Common myeloid progenitor, CD34-positive (primary cell): ENCODE measurements at places on chromosomes 6 and 20.

DNA sequence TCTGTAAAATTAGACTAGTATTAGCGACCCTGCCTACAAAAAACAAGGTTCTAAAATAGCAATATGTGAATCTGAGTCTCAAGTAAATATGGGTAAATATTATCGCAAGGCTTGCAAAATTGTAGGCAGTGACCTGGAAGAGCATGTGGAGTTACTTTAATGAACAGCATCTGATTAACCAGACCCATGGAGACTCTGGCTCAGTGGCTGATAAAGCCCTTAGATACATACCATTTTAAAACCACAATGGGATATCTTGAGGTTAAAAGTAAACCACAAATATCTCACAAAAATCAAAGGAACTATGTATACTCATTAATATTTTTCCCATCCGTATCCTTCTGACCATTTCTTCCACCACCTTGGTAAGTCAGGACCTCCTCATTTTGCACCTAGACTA, 187.0 kb downstream of the MTFR2 start:
- no peak for DNase-seq

GRCh38 chr6:149960488-149960887, 3.3 kb upstream of the ULBP1 start:
- DNase-seq, result peak; percentile 39

- no peak for DNase-seq
Observed at GRCh38 chr6:146903451-146903850, 300.8 kb upstream of the STXBP5 start.

- no peak for DNase-seq
Observed at GRCh38 chr6:69987550-69987949, 121.2 kb downstream of the COL19A1 start.

DNA sequence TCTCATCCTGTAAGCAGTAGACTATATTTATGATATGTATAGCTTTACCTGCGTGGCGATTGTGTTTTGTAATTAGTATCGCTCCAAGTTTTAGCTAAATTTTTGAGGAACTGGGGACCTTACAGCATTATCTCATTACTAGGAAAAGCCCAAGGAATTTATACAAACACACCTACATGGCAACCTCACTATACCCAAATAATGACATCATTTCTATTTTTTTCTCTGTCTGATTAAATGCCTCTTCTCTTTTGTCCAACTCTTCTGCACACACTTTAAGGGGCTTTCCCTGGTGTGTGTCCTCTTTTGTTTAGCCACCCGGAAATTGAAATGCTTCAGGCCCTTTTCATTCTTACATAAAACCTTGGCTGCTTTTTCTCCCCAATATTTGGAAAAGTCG, 82.9 kb upstream of the EXOC2 start:
- no peak for DNase-seq

- DNase-seq, result no peak
Observed at GRCh38 chr6:119052292-119052889, 26.1 kb downstream of the FAM184A start.

- DNase-seq, result no peak
Observed at GRCh38 chr20:61520076-61520892, 268.2 kb downstream of the CDH4 start.

GRCh38 chr6:138261116-138261780, 43.0 kb upstream of the PBOV1 start:
- DNase-seq, result no peak

GRCh38 chr20:8221887-8222419, 89.9 kb downstream of the PLCB1 start:
- no peak for DNase-seq

GRCh38 chr20:4613184-4613583, 108.5 kb upstream of the PRND start:
- no peak for DNase-seq

GRCh38 chr6:166768761-166769160, 141.7 kb upstream of the RPS6KA2 start:
- no peak for DNase-seq

DNA sequence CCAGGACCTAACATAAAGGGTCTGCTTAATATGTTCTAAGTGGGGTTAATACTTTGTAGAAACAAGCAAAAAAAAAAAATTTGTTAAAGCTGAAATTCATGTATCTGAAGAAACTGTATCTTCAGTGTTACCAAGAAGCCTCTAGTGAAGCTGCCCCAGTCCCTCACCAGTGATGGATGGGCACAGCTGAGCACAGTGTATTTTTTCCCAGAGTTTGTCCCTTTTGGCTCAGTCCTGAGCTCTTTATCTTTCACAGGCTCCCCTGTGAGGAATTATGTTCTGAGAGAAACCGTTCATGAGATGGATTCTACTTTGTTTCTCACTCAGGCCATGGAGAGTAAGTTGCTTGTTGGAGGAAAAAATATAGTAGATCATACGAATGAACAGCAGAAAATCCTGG, 38.4 kb downstream of the KIF3B start:
- no peak for DNase-seq

DNA sequence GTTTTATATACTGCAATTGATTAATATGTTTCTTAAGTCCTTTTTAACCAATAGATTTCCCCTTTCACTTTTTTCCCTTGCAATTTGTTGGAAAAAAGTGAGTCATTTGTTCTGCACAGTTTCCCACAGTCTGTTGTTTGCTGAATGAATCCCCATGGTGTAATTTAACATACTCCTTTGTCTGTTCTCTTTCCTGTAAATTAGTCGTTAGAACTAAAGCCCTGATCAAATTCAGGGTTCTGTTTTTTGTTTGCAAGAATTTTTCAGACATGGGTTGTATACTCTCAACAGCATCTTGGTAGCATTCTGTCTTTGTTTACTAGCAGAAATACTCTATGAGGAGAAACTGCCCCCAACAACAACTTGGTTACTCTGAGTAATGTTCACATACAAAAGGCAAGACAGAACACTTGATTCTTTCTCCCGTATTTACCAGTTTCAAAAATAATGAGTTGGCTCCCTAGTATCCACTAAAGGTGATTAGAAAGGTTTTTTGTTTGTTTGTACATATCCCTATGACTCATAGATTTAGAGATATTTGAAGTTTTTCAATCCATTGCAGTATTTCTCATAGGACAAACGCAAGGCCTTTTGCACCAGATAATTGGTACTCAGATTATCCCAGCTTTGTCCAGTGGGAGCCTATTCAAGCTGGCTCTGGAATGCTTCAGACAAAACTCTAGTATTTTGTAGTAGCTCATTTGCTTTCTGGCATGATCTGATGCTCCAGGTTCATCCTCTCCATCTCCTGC, 16.5 kb downstream of the BLOC1S5 start:
- DNase-seq, result no peak

DNA sequence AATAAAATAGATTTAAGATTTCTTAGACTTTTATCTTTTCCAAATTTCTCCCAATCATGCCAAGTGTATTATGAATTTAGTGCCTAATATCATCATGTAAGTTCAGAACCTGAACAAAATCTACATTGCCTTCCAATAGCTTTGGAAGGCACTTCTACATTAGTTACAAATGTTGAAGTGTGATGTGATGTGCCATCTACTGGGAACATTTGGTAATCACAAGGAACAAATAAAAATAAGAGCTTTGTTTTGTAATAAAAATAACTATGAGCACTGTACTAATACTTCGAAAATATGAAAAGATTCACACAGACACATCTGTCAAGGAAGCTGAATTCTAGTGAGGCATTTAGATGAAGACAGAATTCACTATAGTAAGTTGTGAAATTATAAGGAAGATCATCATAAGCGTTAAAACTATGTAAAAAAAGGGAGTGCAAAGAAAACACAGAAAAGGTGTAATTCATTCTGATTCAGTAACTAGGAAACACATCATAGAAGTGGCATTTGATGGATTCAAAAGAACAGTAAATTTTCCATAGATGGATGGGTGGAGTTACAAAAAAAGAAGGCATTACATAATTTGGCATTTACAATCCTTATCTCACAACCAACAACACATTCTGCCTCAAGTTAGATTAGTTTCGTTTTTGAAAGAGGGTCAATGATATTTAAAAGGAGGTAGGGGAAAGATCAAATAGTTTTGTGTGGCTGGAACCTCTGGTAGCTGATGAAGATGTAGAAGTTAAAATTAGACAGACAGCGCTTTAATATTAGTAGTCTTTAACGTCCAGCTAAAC, 161.0 kb downstream of the ASCC3 start:
- DNase-seq, result peak; percentile 62

DNA sequence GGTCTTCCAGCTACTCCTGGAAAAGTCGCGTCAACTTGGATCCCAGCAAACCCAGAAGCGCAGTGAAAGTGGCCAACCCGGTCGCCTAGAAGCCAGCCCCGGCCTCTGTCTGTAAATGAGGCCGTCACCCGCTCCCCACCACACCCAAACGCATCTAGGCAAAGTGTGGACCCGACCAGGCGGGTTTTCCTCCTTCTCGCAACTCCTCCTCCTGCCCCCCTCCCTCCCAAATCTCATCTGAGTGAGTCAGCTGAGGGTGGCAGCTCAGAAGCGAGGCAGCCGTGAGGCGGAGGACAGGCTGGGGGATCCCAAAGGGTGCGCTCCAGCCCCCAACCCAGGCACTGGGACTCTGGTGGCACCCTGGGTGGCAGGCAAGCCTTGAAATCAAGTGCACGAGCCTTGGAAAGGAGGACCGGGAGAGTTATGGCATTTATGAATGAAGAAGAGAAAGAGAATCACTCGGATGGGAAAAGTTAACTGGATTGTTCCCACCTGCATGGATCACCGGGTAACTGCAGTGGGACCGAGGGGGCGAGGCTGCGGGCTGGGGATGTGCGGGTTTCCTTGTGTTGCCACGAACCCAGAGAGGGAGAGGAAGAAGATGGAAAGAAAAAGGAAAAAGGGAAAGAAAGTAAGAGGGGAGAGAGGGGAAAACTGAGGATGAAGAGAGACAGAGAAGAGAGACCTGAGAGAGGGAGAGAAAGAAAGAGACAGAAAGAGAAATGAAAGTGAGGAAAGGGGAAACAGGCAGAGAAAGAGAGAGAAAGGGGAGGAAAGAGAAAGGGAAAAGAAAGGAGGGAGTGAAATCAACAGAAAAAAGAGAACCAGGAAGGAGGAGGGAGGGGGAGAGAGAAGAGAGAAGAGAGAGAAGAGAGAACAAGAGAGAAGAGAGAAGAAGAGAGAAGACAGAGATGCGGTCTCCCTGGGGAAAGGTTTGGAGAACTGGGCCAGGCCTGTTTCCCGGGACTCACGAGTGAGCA, at the start of gene APCDD1L:
Gene APCDD1L (minus strand): TSS at position 167 of the 980 bp plus-strand sequence. CDS start 692 bp downstream, outside the sequence.
- DNase-seq, result no peak

GRCh38 chr20:39990692-39991091, 698.3 kb downstream of the MAFB start:
- no peak for DNase-seq

- no peak for DNase-seq
Observed at GRCh38 chr6:137815692-137816091, 51.4 kb upstream of the TNFAIP3 start.

DNA sequence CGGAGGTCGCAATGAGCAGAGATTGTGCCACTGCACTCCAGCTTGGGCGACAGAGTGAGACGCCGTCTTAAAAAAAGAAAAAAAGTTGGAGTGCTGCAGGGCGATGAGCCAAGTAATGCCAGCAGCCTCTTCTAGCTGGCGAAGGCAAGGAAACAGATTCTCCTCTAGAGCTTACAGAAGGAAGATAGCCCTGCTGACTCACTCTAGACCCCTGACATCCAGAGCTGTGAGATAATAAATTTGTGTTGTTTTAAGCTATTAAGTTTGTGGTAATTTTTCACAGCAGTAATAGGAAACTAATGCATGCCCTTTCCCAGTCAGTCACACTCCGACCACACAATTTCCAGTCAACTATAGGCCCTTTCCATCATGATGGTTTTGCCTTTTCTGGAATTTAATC, 16.4 kb downstream of the PRSS16 start:
- no peak for DNase-seq

GRCh38 chr20:25290646-25291431, 43.0 kb downstream of the PYGB start:
- no peak for DNase-seq

- no peak for DNase-seq
Observed at GRCh38 chr6:143955971-143956370, 52.1 kb downstream of the PLAGL1 start.

DNA sequence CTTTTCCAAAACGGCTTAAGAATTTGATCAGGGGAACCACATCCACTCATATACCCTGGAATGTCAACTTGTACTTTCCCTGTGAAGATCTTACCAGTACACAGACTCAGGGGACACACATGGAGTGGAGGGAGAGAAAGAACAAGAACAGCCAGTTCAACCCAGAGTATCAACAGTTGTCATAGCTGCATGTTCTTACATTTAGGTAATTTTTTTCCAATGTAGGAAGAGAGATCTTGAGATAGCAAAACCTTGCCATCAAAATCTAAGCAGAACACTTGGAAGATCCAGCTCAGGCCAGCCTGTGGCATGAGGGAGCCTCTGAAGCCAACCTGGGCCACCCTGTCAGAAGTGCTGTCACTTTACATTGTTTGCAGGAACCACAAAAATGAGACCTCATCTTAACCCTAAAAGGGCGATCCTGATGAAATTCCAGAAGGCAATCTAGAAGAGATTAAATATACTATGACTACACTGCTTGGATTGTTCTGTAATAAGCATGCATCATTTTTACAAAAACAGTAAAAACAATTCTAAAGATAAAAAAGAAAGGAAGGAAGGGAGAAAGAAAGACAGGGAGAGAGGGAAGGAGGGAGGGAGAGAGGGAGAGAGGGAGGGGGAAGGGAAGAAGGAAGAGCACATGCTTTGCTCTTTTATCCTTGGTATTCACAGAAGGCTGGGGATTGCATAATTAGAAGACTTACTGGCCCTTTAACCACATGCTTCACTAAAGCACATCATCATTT, 124.7 kb upstream of the TCF21 start:
- DNase-seq, result no peak

GRCh38 chr6:13470238-13471140, 16.9 kb downstream of the GFOD1 start:
- DNase-seq, result no peak

DNA sequence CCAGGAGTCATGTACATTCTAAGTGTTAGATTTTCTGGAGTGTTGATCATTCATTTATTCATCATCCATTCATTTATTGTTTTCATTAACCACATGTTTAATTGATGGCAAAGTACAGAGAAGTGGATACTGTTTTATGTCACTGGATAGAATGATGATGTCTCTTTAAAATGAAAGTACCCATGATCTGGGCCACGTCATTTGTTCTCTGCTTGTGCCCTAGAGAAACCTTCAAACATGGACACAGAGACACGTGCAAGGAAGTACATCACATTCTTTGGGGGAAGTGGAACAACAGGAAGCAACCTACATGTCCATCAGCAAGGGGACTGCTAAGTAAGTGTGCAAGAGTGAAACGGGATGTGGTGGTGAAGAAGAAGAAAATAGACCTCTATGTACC, 75.8 kb upstream of the TSHZ2 start:
- no peak for DNase-seq

GRCh38 chr6:36822506-36823269, 16.6 kb downstream of the CPNE5 start:
- no peak for DNase-seq

- no peak for DNase-seq
Observed at GRCh38 chr6:87357479-87358196, 13.0 kb downstream of the C6orf163 start.

GRCh38 chr6:159642481-159642880, 50.6 kb downstream of the SOD2 start:
- no peak for DNase-seq
